ENCODE measurements at places on chromosomes 3 and 15. TPM values are rescaled to one million over a fixed set of nuclear protein-coding genes. Genes with fewer than 3 reads are reported as not detected.
A peak's percentile ranks its signal among the peaks of the same experiment; 100 is the strongest.

GRCh38 chr15:75347222-75348033 lies 589 bp downstream of the NEIL1 start:
- DNase-seq = peak; percentile 85
- H3K4me3 ChIP-seq = peak overlapping the region; percentile 87
- H3K27me3 ChIP-seq = peaks cover 12% of the 10 kb centered on the region
- no peak overlapping the region for H3K27ac ChIP-seq

DNA sequence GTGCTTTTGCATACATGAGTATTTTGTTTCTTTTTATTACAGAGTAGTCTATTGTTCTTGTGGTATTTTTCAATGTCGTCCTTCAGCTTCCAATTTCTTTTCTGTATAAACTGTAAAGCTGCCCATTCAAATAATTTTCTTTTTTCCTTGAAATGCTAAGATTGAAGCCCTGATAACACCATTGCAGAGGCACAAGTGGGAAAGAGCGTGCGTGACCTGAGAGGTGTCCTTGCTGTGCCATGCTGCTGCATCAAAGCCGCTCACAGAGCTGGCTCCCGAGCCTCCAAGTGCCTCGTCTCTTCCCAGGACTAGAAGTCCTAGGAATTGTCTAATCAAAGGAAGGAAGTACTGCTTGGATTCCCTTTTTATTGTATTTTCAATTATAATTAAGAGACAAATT lies 101.9 kb upstream of the PFN2 start:
- H3K27ac ChIP-seq = no peak overlapping the region
- no peaks in the 10 kb centered on the region for H3K36me3 ChIP-seq
- DNase-seq = no peak
- peaks cover 11% of the 10 kb centered on the region for H3K4me1 ChIP-seq
- H3K27me3 ChIP-seq = no peaks in the 10 kb centered on the region

GRCh38 chr3:8985411-8985831 lies 22.1 kb upstream of the RAD18 start:
- H3K27ac ChIP-seq = no peak overlapping the region
- no peak overlapping the region for H3K4me3 ChIP-seq
- H3K36me3 ChIP-seq = no peaks in the 10 kb centered on the region
- H3K27me3 ChIP-seq = peaks cover 6% of the 10 kb centered on the region
- no peaks in the 10 kb centered on the region for H3K4me1 ChIP-seq

DNA sequence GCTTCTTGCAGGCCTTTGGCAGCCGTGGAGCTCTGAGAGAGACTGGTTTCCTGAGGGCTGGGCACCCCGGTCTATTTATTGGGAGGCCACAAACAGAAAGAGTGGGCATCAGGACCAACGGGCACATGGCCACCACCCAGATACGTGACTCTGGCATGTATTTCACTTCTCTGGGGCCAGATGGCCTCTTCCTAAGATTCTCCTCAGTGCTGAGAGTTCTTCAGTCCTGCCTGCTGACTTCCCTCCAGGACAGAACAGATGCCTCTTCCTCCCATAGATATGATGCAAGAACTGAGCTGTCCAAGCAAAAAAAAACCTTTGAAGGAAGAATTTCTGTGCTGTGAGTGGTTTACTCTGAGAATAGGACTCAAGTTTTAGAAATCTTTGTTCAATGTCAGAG lies 107.7 kb downstream of the IGF2BP2 start:
- peaks cover 4% of the 10 kb centered on the region for H3K36me3 ChIP-seq
- H3K27me3 ChIP-seq = no peaks in the 10 kb centered on the region
- H3K27ac ChIP-seq = peak overlapping the region; percentile 62
- peaks cover 20% of the 10 kb centered on the region for H3K4me1 ChIP-seq

- peaks cover 64% of the 10 kb centered on the region for H3K36me3 ChIP-seq
- DNase-seq = peak; percentile 31
- H3K4me3 ChIP-seq = no peak overlapping the region
- peaks cover 5% of the 10 kb centered on the region for H3K4me1 ChIP-seq
Measured at GRCh38 chr3:52529376-52530333, 4.0 kb downstream of the NT5DC2 start.

DNA sequence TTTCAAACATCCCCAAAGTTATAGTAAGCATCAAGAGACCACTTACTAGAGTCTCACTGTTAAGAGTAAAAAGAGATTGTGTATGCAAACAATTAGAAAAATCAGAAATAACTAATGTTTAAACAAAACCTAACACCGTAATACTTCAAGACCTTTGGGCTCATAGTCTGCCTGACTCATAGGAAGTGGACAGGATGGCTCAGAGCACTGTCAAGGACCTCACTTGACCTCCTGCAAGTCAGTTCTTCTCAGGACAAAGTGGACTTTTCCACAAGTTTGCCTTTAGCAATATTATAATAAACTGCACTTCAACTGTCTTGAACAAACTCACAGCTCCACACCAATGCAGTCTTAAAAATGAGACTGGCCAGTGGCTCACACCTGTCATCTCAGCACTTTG lies 34.8 kb downstream of the IL12A start:
- H3K4me3 ChIP-seq = no peak overlapping the region
- no peaks in the 10 kb centered on the region for H3K36me3 ChIP-seq
- H3K4me1 ChIP-seq = no peaks in the 10 kb centered on the region

The LRRC3B gene
- 0.34 TPM for total RNA-seq

The FETUB gene
- not detected for total RNA-seq
